ENCODE measurements at places on chromosomes 3 and 15. TPM values are rescaled to one million over a fixed set of nuclear protein-coding genes. Genes with fewer than 3 reads are reported as not detected.

- no peak for DNase-seq
These were observed 39.2 kb upstream of the POLR2M start for GRCh38 chr15:57667171-57667849.

GRCh38 chr15:25250906-25251622 lies 187.8 kb downstream of the UBE3A start:
- peak; percentile 41 for DNase-seq

DNA sequence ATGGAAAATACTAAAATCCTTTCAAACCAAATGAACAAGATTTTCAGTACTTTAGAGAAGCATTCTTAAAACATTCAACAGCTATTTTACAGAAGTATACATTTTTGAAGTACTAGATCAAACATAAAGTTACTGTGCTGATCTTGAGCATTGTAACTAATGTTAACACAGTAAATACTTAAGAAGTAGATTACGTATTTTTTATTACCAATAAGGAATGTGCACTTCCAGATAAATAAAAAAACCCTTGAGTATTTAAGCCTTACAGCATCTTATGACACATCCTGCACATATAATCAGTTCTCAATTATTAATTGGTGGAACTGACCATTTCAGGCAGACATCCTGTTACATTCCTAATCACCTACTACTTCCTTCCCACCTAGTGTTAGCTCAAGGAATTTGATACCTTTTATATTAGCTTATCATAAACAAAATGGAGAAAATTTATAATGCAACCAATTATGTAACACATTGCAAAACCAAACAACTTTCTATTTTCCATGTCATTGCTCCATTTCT lies 32.8 kb downstream of the COPS2 start:
- no peak for DNase-seq

- DNase-seq, result no peak
These were observed 198.7 kb upstream of the LYSMD4 start for GRCh38 chr15:99931703-99932603.

GRCh38 chr3:108564564-108564963 lies 24.7 kb downstream of the CIP2A start:
- DNase-seq, result no peak

GRCh38 chr3:20136231-20136630 lies 49.8 kb downstream of the SGO1 start:
- DNase-seq, result no peak

The CSTA gene
- total RNA-seq, result 6.3 TPM

The TMEM89 gene
- not detected for total RNA-seq

The PPP1R14D gene
- not detected for total RNA-seq

The LOXL1 gene
- 16.6 TPM for total RNA-seq

The ALS2CL gene
- total RNA-seq, result 18.5 TPM

The FBXL2 gene
- 22.4 TPM for total RNA-seq
